ENCODE measurements at places on chromosomes 1 and 21. TPM values are rescaled to one million over a fixed set of nuclear protein-coding genes. Genes with fewer than 3 reads are reported as not detected.

DNA sequence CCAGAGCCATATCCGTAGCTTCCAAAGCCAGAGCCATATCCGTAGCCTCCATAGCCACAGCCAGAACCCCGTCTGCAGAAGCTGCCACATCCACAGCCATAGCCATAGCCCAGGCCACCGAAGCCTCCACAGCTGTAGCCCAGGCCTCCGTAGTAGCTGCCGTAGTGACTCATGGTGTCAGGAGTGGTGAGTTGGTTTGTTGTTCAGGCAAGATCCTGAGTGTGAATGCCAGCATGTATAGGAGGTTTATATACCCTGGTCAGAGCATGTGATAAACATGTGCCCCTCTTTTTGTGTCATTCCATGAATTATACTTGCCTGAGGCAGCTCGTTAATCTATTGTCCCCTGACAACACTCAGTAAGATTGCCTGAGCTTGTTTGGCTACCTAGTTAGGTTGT lies at the start of gene KRTAP19-1:
TSS of gene KRTAP19-1 (minus strand) at position 223 of the 400 bp plus-strand sequence. CDS start at position 173, 50 bp downstream.
- no peak for DNase-seq

GRCh38 chr21:41907496-41908258 lies 28.5 kb upstream of the PRDM15 start:
- DNase-seq: no peak

DNA sequence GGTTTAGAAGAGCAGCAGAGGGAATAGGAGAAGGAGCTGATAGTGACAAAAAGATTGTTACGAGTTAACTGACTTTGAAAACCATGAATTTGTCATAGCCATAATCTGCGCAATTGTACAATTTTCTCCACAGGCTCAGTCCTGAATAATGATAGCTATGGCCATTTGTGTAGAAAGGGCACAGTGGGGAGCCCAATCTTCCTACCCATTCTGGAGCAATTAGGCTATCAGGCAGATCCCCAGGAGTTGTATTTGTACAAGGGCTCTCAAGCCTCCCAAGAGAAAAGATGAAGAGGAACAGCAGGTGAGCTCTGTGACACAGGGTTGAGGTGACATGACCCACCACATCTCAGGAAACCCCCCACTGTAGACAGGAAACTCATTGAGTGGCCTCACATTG lies 42.1 kb upstream of the SAMD13 start:
- DNase-seq: no peak

Gene TRIM63
- not detected for total RNA-seq

DNA sequence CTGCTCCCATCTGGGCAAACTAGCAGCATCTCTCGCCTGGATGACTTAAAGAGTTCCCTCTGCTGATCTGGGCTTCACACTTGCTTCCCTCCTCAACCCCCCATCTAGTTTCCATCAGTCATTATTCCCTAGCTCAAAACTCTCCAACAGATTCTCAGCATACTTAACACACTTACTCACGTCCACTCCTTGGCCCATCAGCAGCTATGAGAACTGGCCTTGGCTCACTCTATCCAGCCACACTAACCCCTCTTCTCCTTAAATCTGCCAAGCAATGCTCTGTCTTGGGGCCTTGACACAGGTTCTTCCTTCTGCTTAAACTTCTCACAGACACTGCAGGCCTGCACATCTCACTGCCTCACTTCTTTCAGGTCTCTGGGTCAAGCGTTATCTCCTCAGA lies 41.6 kb downstream of the GNG12 start:
- no peak for DNase-seq
